ENCODE measurements at places on chromosomes 13 and 19.

GRCh38 chr13:105991622-105992277 is 543.7 kb downstream of the EFNB2 start:
- no peak for DNase-seq

- peak; percentile 61 for DNase-seq
Observed at GRCh38 chr19:16714702-16715287, 4.9 kb upstream of the NWD1 start.

- DNase-seq = no peak
Observed at GRCh38 chr13:52644108-52644507, 1.9 kb downstream of the HNRNPA1L2 start.

GRCh38 chr13:21123956-21124355 is 52.4 kb downstream of the SKA3 start:
- DNase-seq = no peak

- no peak for DNase-seq
Observed at GRCh38 chr13:110291286-110291685, 15.7 kb downstream of the COL4A1 start.

GRCh38 chr13:53159431-53159830 is 130.8 kb downstream of the OLFM4 start:
- no peak for DNase-seq

- DNase-seq = no peak
Observed at GRCh38 chr13:94455414-94455813, 24.1 kb downstream of the DCT start.

DNA sequence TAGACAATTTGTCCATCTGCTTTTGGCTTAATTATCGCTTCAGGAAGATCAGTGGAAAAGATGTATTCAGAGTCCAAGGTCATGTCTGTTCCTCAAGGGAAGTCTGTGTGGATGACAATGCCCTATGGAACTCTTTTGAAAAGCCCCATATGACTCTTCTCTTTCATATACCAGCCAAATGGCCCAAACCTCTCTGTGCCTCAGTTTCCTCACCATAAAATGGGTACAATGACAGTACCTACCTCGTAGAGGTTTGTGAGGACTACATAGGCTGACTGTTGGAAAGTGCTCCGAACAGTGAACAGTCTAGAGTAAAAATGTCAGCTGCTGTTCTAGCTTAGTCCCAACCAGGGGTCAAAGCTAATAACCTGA is 104.6 kb downstream of the COL4A2 start:
- DNase-seq = no peak

- DNase-seq = no peak
Observed at GRCh38 chr13:113734826-113735125, 24.2 kb upstream of the TMEM255B start.

GRCh38 chr19:52536448-52536800 is 9.0 kb downstream of the ZNF808 start:
- DNase-seq = peak; percentile 64

DNA sequence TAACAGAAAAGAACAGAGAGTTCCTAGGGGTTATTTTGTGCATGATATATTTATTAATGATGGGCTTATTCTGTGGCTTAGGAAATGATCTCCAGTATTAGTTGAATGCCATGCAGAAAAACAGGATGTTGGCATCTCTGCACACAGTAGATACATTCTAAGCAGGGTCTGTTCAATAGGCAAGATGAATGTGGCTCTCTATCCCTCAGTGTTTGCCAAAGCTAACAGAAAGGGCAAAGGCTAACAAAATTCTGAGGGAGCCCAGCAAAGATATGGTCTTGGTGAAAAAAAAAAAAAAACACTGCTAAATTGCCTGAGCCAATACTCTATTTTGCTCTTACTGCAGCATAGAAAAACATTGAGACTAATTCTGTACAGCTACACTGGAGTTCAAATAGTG is 1095.8 kb downstream of the UQCRFS1 start:
- no peak for DNase-seq

DNA sequence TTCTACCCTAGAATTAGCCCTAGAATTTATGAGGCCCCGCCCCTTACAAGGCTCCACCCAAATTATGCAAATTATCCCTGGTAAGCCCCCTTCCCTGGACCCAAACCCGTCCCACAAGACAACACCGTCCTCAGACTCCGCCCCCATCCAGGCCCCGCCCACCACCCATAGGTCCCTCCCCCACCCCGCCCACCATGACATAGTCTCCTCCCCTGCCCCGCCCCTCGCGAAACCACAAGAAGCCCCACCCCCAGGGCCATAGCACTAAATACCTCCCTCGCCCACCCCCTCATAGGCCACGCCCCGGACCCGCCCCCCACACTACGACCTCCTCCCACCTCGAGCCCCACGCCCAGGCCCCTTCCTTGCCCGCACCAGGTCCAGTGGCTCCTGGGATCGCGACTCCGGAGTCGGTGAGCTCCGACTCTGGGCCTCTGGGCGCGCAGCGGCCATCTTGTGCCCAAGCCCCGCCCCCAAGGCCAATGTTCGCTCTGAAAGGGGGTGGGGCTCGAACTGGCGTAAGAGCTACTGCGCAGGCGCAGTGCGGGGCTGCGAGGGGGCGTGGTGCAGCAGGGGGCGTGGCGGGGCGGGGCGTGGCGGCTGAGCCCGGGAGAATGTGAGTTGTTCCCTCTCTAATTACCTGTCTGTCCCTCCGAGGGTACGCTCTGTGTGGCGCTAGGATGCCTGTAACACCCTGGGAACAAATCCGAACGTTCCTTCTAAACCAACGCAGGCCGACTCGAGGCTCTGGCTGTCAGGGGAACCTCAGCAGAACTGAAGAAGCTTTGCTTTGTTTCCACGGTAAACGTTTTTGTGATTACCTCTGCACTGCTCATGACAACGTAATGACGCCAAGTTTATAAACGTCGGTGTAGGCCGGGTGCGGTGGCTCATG is at the start of gene ZNF784:
Gene ZNF784, minus strand, starts transcription at position 458 of the 895 bp plus-strand sequence. Its CDS starts 5 bp downstream, at position 453.
- DNase-seq = peak; percentile 91

DNA sequence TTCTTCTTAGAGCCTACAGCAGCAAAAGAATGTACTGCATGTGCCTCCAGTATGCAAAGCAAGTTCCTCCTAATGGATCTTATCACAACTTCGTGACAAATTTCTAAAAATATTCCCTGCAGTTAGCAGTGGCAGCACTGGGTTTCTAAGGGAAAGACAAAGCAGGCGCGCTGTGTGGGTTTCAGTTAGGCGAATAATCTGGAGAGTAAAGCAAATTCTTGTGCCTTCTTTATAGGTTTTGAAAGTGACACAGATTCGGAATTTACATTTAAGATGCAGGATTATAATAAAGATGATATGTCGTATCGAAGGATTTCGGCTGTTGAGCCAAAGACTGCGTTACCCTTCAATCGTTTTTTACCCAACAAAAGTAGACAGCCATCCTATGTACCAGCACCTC is 167.9 kb downstream of the LMO7 start:
- DNase-seq = no peak

- DNase-seq = peak; percentile 62
Observed at GRCh38 chr19:48683349-48683748, 10.5 kb upstream of the NTN5 start.

GRCh38 chr19:15101479-15102082 is 5.6 kb upstream of the SYDE1 start:
- peak; percentile 64 for DNase-seq

DNA sequence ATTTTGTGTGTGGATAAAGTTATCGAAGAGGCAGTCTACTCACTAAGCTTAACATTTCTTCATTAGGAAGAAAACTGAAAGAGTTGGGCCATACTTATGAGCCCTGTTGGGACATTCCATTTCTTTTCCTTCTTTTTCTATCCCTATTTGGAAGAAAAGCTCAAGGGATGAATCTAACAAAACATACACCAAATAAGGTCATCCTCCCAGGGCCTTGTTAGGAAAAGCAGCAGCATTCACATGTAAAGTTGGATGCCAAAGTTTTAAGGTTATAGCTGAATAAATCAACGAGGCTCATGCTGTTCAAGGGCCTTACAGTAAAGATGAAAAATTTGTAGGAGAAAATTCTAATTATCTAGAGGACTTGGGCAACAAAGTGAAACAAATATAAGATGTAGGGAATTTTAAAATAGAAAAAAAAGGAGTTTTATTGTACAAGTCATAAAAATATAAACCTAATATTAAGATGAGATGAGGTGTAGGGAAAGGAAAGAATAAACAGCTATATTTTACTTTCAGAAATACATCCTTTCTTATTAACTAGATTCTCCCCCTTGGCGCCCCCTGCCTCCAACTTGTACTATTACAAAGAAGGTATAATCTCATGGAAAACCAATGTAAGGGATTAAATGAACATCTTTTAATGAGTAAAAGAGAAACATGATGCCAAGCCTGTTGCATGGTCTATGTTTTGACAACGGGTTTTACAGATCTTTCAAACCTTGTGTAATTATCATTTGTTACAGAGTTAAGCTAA is 160.4 kb downstream of the PCDH20 start:
- peak; percentile 30 for DNase-seq

DNA sequence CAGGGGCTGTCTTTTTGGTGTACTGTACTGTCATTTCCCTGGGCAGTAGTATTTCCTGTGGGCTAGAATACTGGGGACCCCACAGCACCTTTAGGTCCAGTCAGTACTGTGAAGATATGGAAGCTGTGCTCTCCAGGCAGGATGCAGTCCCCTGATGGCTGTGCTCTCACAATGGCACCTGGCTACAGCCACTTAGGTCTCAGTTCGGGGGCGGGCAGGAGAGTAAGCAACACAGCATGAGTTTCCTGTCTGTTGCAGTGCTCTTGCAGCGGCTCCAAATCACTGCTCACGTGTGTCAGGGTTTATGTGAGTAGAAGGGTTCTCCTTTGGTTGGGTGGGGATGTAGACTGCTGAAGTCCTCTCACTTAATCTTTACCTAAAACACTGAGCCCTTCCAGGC is 810.4 kb downstream of the DACH1 start:
- no peak for DNase-seq

- no peak for DNase-seq
Observed at GRCh38 chr19:57786906-57787305, 17.4 kb downstream of the ZNF586 start.

DNA sequence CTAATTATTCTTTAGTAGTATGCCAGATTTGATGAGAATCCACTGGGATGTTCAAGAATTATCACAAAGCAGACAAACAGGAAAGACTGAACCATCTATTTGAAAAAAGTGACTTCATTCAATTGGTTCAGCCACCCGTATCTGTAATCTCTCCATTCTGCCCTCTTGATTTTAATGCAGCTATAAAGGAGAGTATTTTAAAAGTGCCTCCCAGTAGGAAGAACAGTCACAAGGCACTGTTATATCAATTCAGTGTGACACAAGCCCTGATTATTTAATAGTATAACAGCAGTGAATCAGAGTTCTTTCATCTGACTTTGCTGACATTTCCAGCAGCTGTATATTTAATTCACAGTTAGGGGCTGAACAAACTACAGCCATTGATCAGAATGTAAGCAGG is 77.3 kb upstream of the SLAIN1 start:
- DNase-seq = no peak

DNA sequence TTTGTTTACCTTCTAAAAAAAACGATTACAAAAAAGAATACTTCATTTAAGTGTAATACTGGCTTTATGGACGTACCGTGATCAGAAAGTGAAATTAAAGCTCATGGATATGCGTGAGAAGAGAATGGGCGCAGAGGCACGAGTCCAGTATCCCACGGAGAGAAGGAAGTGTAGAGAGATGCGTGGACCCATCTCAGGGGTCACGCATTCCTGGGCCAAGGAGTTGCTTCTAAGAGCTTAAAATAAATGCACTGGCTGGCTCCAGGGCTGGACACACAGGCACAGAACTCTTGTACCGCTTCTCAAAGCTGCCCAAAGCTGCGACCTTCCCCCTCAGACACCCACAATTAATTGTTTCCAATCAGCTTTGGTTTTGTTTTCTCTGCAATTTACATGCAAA is 8.7 kb upstream of the SPC24 start:
- no peak for DNase-seq

DNA sequence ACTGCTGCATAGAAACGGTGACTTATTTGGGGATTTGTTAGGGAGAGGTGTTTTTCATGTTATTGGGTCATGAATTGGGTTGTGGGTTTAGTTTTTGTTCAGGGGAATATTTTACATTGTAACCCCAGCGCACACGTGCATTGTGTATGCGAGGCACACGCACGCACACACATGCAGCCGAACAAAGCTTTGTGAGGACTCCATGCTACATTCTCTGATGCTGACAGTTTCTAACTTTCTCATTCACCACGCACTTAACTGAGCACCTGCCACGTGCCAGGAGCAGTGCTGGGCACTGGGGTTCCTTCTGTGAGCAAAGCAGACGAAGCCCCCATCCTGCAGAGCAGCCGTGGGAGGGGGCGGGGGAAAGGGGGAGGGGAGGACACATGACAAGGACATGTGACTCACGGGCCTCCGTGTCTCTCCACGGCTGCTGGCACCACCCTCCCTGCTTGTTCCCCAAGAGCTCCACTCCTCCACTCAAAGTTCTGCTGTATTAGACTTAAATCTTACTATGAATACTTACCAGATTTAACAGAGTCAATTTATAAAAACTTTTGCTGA is 55.6 kb downstream of the SLC7A9 start:
- no peak for DNase-seq

DNA sequence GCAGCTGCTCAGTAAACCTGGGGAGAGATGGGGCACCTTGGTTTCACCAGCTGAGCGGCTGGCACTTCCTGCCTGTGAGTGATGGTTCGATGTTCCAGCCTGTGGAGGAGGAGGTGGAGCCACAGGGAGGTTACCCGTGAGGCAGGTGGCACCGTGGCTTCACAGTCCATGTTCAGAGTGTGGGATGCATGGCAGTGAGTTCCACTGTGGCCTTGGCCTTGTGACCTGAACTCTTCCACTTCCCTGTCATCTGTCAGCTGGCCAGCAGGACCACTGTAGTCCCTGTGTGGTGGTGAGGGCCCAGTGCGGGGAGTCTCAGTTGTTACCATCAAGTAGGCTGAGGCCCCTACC is 16.9 kb downstream of the SMARCA4 start:
- DNase-seq = no peak

All from hematopoietic multipotent progenitor cell treated with erythropoietin and hydrocortisone succinate and interleukin-3 and kit ligand, for 8 days (in vitro differentiated cells).